ENCODE measurements at places on chromosomes 11 and 22. TPM values are rescaled to one million over a fixed set of nuclear protein-coding genes. Genes with fewer than 3 reads are reported as not detected.

Gene BTG4
- total RNA-seq = not detected

Gene LMNTD2
- total RNA-seq = 7.6 TPM

GRCh38 chr11:83661491-83662350 is 375.6 kb upstream of the CCDC90B start:
- H3K4me3 ChIP-seq = no peak overlapping the region
- no peaks in the 10 kb centered on the region for H3K27me3 ChIP-seq
- no peak for DNase-seq
- H3K27ac ChIP-seq = no peak overlapping the region
- H3K36me3 ChIP-seq = no peaks in the 10 kb centered on the region
- H3K4me1 ChIP-seq = no peaks in the 10 kb centered on the region

DNA sequence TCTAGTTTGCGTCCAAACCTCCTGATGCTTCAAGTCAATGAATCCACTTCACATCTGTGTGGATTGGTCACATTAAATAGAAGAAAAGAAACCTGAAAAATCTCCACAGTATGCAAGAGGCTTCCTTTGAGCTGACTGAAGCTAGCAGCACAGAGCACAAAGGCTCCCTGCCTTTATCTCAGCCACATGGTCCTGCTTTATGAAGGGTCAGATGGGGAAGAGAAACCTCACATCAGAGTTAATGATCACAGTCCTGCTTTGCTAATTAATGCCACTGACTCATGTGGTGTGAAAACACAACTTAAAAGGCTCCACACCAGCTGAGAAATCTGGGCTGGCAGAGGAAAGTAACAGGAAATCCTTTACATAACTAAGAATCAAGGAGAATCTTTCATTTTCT is 1291.0 kb downstream of the LRRC4C start:
- H3K27me3 ChIP-seq = no peaks in the 10 kb centered on the region
- no peak overlapping the region for H3K27ac ChIP-seq
- no peaks in the 10 kb centered on the region for H3K4me1 ChIP-seq
- no peak for DNase-seq
- no peak overlapping the region for H3K4me3 ChIP-seq
- H3K36me3 ChIP-seq = no peaks in the 10 kb centered on the region

GRCh38 chr11:130118165-130118564 is 41.4 kb upstream of the ST14 start:
- H3K27ac ChIP-seq = no peak overlapping the region
- H3K36me3 ChIP-seq = no peaks in the 10 kb centered on the region
- H3K4me1 ChIP-seq = peaks cover 3% of the 10 kb centered on the region
- no peak overlapping the region for H3K4me3 ChIP-seq

- DNase-seq = no peak
- H3K27ac ChIP-seq = no peak overlapping the region
- H3K27me3 ChIP-seq = no peaks in the 10 kb centered on the region
- H3K36me3 ChIP-seq = no peaks in the 10 kb centered on the region
- no peaks in the 10 kb centered on the region for H3K4me1 ChIP-seq
- no peak overlapping the region for H3K4me3 ChIP-seq
Measured at GRCh38 chr11:93081694-93082093, 112.2 kb downstream of the MTNR1B start.

DNA sequence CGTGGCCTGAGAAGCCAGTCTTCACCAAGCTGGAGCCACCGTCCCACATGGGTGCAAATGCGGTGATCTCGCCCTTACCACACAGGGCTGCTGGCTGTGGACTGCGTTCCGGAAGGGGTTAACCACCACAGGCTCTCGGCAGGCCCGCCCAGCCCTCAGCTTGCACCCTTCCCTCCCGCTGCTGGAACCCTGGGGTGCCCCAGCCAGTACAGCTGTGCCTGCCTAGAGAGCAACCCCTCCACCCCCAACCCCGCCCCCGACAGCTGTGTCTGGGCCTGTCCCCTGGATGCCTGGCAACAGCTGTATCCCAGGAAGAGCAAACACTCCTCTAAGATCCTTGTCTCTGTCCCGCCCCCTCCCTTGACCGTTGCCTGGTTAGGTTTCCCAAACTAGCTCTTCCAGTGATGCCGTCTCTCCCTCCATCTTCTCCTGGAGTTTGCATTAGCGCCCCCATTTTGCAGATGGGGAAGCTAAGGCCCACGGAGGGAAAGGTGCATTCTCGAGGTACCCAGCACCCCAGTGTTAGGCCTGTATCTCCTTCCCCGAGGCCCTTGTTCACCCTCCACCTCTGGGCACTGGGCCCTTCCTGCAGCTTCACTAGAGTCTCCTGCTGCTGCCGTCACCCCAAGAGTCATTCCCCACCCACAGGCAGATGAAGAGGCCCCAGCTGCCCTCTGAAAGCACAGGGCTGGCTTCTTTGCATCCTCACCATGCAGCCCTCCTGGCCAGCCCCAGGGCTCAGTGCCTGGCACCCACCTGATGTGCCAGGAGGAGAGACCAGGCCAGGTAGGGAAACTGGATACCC is 12.6 kb upstream of the COX8A start:
- no peaks in the 10 kb centered on the region for H3K27me3 ChIP-seq
- H3K4me1 ChIP-seq = no peaks in the 10 kb centered on the region
- no peak overlapping the region for H3K27ac ChIP-seq
- DNase-seq = no peak
- no peak overlapping the region for H3K4me3 ChIP-seq

DNA sequence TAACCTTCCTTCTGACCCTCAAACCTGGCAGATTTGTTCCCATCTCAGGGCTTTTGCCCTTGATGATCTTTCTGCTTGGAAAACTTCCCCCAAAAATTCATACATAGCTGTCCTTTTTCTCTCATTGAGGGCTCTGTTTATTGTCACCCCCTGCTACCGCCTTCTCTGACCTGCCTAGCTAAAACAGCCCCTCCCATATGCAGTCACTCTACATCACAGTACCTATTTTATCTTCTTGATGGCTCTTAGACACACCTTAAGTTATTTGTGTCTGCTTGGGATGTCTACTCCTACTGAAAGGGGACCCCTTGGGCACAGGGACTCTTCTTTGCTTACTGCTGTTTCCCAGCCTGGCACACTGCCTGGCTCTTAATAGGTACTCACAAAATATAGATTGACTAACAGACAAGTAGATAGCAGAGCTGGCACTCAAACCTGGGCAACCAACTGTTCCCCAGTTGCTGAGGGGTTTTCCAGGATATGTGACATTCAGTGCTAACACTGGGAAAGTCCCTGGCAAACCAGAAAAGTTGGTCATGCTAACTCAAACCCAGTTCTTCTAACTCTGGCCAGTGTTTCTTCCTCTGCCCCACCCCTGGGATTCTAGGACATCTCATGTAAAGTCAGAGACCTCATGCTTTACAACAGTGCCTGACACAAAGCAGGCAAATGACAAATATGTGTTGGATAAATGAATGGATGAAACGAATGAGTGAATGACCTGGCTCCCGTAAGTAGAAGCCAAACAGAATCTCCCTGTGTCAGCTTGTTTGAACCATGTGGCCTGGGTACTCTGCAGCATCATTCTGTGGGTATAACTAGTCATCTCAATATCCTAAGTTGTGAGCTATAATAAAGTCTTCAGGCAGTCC is 19.8 kb upstream of the FJX1 start:
- no peak overlapping the region for H3K27ac ChIP-seq
- no peaks in the 10 kb centered on the region for H3K4me1 ChIP-seq
- H3K36me3 ChIP-seq = no peaks in the 10 kb centered on the region
- H3K4me3 ChIP-seq = no peak overlapping the region
